ENCODE measurements at places on chromosomes 2 and 18. TPM values are rescaled to one million over a fixed set of nuclear protein-coding genes. Genes with fewer than 3 reads are reported as not detected.

Gene SERPINB3
- total RNA-seq: not detected

Gene FOXD4L1
- total RNA-seq: 1.2 TPM

Gene CDH20
- not detected for total RNA-seq

- no peaks in the 10 kb centered on the region for H3K4me1 ChIP-seq
- no peak overlapping the region for H3K4me3 ChIP-seq
- DNase-seq: no peak
- H3K27me3 ChIP-seq: no peaks in the 10 kb centered on the region
- H3K27ac ChIP-seq: no peak overlapping the region
- H3K36me3 ChIP-seq: no peaks in the 10 kb centered on the region
These were observed 39.8 kb upstream of the NXPH2 start for GRCh38 chr2:138819964-138820363.

DNA sequence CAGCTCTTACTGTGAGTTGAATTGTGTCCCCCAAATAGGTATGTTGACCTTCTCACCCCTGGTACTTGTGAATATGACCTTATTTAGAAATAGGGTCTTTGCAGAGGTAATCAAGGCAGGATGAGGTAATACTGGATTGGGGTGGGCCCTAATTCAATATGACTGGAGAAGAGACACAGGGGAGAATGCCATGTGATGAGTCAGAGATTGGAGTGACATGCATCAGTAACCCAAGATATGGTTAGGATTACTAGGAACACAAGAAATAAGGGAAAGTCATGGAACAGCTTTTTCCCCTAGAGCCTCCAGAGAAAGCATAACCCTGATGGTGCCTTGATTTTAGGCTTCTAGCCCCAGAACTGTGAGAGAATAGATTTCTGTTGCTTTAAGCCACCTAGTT, 37.0 kb upstream of the ATP5MC3 start:
- H3K27me3 ChIP-seq: no peaks in the 10 kb centered on the region
- H3K36me3 ChIP-seq: no peaks in the 10 kb centered on the region
- no peak for DNase-seq
- H3K27ac ChIP-seq: no peak overlapping the region
- H3K4me1 ChIP-seq: no peaks in the 10 kb centered on the region
